ENCODE measurements at places on chromosomes 3 and 15.

DNA sequence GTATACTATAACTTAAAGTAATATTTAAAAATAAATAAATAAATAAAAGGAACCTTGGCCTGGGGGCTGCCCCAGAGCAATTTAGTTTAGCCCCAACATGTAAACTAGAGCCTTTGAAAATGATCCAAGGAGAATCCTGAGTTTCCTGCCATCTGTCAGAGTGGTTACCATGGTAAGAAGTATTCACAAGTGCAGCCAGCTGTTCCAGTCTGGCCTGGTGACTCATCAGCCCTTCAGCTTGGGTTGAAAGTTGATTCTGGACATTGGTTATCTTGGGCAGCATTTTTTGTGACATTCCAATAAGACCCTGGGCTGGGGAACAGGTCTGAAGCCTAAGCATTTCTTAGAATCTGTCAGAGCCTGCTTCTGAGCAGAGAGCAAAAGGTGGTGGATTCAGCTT is 72.7 kb upstream of the LRTM1 start:
- DNase-seq = peak; percentile 97

- no peak for DNase-seq
Measured at GRCh38 chr15:101536875-101537405, 47.4 kb upstream of the PCSK6 start.

DNA sequence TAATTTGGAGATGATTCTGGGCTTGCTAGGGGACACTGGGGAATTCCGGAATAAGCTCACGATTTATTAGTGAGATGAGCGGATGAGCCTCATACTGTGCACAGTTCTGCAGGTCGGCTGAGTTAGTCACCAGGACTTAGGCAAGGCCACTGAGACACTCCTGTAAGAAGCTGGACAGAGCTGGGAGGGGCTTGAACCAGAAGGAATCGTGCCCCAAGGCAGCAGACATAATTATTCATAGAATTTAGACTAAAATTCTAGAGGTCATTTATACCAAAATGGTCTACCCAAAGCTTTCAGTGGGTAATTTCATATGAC is 121.4 kb downstream of the VGLL4 start:
- peak; percentile 51 for DNase-seq

DNA sequence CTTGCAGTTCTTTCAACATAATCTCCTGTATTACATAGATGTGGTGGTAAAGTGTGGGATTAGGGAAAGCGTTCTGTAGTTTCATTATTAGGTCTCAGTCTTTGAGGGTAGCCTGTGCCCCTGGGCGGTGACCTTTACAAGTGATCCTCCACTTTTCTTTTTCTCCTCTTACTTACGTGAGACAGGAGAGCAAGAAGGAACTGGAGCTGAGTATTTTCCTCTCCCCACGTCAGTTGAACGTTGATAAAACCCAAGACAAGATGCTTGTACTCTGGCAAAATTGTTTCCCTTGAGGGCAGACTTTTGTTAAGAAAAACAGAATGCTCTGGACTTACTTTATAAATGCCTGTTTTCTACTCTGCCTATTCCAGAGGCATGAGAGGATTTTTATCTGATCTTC is 378.7 kb downstream of the ZNF385D start:
- no peak for DNase-seq

DNA sequence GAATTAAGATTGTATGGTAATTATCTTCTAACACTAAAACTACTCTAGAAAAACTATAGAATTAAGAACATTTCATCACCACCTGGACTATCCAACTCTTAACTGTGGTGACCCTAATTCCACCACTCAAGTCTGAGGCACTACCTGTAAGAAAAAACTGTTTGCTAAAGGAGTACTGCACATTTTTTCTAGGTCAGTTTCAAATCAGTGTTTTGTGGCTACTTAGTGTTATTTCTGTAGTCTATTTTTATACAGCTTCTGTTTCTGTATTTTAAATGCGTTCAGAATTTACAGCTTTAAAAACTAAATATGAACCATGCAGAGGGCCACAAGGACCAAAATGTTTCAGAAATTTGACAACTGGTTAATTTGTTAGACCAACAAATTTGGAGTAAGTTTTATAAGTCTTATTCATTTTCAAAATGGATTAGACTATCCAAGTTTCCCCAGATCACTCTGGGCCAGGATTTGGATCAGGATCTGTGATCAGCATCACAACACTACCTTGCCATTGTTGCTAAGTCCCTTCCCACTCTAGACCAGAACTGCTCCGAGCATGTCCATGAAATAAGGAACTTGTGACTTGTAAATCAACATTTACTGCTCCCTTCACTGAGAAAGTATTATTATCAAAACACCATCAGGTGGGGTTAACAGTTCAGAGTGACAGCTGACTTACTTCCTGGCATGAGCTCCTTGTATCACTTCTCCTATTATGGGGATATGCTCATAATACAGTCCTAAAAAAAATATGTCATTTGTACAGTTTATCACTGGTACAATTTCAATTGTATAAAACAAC is 8.6 kb downstream of the GLT8D1 start:
- no peak for DNase-seq

DNA sequence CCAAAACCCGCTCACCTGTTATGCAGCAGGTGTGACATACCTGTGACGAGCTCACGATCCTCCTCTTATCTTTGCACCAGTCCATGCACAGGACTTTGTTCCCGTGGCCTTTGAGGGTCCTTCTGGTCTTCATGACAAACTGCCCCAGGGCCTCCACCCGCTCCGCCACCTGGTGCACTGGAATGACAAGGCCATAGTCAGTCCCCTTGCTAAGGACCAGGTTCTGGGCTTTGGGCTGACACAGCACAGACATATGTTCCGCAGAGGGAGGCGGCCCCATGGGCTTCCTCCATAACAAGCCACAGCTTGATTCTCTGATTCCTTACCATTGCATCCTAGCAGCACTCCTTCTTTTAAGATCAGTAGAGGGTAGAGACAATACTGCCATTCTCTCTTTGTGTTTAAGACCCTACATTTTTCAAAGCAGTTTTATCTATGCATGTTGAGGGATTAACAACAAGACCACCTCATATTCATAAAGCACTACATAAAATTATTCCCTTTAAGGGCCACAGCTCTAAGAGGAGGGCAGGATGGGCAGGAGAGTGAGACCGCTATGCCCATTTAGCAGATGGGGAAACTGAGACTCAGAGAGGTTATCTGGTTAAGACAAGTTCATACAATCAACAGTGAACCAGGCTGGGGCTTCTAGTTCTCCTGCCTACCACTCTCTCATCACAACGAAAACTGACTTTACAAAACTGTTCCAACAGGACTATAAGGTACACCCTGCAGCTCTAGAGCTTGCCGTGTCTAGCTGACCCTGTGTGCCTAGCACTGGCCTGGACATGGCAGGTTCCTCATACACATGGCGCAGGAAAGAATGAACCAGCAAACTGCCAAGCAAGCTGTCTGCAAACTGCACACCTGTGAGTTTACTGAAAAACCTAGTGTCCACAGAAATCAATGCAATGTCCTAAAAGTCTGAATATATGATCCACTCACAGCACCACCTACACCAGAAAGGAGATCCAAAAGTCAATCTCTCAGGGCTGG is 37.0 kb downstream of the GNB5 start:
- no peak for DNase-seq

DNA sequence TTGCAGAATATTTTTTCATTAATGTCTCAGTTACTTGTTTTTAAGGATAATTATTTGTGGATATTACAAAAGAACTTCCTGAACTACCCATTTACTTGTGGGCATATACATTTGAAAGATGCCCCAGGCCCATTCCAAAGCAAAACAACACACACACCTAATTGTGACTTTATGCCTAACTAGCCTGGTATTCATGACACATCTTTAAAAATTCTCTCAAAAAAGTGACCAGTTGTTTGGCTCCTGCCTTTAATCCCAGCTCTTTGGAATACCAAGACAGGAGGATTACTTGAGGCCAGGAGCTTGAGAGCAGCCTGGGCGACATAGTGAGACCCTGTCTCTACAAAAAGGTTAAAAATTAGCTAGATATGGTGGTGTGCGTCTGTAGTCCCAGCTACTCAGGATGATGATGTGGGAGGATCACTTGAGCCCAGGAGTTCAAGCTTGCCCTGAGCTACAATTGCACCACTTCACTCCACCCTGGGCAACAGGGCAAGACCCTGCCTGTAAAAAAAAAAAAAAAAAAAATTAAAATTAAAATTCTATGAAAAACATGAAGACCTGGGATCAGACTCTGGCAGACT is 51.7 kb upstream of the SLC4A7 start:
- DNase-seq = peak; percentile 66

DNA sequence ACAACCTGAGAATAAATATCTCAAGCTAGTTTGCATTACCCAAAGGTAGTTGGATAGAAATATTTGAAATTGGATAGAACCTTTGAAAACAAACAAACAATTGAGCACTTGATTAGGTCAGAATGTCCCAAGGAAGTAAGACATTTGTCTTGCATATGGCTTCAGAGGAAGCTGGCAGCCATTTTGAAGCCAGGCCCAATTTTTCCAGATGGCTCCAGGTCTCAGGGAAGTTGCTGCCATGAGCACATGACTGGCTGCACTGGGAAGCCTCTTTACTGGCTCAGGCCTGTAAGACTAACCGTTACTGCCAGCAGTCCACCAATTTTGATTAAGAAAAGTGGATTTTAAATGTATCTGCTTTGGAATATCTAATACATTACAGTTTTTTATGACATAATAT is 448.9 kb upstream of the DPH6 start:
- DNase-seq = no peak

GRCh38 chr3:183892610-183893214 is 8.0 kb upstream of the PARL start:
- DNase-seq = no peak

- DNase-seq = peak; percentile 18
Measured at GRCh38 chr15:57165992-57166391, 210.3 kb upstream of the CGNL1 start.

DNA sequence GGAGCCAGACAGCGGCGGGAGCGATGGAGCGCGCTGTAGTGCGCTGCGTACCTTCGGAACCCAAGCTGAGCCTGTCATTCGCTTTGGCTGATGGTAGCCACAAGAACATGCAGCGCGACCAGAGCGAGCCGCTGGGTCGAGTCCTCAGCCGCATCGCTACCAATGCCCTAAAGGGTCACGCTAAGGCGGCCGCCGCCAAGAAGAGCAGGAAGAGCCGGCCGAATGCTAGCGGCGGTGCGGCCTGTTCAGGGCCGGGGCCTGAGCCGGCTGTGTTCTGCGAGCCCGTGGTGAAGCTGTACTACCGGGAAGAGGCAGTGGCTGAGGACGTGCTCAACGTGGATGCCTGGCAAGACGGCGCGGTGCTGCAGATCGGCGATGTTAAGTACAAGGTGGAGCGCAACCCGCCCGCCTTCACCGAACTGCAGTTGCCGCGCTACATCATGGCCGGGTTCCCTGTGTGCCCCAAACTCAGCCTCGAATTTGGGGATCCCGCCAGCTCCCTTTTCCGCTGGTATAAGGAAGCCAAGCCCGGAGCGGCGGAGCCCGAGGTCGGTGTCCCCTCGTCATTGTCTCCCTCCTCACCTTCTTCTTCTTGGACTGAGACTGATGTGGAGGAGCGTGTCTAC is 498 bp downstream of the PDE12 start:
- DNase-seq = peak; percentile 15

DNA sequence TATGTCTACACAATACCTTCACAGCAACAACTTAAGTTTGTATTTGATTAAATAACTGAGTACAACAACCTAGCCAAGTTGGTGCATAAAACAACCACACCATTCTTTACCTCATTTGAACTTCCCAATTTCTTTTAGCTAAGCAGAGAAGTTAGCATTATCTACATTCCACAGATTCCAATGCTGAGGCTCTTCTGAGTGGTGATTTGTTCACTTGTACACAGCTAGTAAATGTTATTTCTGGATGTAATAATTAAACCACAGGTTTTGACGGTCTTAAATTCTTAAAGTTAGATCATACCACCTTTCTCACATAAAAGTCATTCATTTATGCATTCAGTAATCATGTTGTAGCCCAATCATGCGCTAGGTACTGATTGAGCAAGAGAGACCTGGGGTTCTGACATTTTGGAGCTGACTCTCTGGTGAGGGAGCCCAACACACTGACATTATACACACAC is 102.5 kb downstream of the SST start:
- peak; percentile 52 for DNase-seq

DNA sequence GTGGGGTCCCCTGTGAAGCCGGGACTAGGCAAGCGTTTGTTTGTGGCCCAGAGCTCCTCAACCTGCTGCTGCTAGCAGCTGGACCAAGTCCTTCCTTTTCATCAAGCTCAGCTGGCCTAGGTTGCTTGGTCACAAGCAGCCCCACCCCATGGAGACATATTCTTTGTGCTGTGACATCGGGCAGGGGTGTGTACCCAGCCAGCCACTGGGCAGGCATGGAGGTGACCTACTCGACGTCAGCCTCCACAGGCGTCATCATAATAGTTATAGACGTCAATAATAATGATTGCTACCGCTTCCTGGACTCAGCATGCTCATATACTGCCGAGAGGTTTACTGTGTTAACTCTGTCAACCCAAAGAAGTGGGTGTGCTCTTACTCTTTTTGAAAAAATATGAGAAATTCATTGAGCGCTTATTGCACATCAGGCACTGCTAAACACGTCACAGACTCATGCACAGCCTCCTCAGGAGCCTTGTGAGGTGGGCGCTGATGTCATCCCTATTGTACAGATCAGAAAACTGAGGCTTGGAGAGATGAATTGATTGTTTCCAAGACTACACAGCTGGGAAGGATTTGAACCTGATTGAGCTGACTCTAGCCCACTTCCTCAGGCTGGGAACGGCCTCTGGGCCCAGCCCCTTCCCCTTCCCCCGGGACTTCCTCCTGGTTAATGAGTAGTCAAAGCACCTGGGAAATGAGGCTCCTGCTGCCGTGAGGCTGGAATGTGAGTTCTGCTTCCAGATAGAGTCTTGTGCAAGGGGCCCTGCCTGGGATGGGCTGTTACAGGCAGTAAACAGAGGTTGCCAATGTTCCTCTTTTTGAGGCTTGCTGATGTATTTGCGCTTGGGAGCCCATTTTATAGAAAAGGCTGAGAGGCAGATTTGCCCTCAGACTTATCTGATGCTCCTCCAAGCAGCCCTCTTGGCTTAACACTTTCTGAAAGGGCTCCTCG is 16.2 kb downstream of the SLC6A6 start:
- peak; percentile 51 for DNase-seq

- DNase-seq = no peak
Measured at GRCh38 chr15:62833646-62834045, 208.9 kb upstream of the TPM1 start.

- DNase-seq = no peak
Measured at GRCh38 chr15:90159213-90159612, 41.9 kb upstream of the SEMA4B start.

DNA sequence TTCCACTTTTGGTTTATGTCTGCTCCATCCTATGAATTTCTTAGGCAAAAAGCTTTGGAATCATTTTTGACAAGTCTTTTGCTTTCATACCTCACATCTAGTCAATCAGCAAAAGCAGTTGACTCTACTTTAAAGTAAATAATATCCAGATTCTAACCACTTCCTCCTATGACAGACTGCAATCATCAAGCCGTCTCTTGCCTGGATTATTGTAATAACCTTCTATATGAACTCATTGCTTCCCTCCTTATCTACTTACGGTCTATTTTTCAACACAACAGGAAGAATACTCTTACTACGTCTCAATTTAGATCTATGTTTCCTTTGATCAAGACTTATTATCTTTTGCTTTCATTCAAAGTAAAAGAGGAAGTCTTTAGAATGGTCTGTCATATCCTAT is 20.7 kb downstream of the CLDN1 start:
- DNase-seq = no peak

GRCh38 chr15:49227602-49228001 is 57.6 kb downstream of the GALK2 start:
- no peak for DNase-seq

- DNase-seq = peak; percentile 21
Measured at GRCh38 chr15:86906376-86906775, 826.7 kb downstream of the AGBL1 start.
